Substantia nigra (tissue), 51 donors: ENCODE measurements at places on chromosomes 3 and 15.

GRCh38 chr15:32834156-32834555, 116.4 kb downstream of the GREM1 start:
- DNase-seq, result no peak

DNA sequence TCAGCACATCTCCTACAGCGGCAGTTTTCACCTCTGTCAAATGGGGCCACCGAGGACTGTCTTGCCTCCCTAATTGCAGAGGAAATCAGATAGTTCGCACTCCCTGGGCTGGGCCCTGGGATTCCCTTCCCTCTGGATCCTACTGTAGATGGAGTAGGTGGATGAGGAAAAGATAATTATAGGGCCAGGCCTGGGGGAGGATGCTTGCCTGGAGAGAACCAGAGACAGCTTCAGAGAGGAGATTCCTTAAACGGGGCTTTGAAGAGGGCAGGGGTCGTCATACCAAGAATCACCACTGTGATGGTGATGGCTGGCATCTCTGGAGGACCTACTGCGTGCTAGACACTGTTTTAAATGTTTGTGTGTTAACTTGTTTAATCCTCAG, 50.8 kb upstream of the SLC6A6 start:
- DNase-seq, result no peak

DNA sequence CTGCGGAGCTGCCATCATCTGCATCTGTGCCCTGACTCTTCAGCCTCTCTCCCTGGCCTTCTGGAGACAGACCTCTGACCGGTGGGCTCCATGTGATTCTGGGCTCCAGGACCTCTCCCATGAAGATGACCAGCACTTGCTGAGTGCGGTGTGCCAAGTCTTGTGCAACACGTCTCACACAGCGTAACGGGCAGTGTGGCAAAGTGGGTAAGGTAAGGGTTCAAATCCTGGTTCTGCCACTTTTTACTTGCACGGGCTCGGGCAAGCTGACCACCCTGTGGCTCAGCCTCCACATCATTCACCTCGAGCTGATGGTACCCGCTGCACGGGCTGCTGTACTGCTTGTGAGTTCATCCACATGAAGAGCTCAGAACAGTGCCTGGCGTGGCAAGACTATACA, 6.5 kb upstream of the SYNM start:
- DNase-seq, result no peak

- DNase-seq, result no peak
Measured at GRCh38 chr15:49361370-49361769, 61.7 kb upstream of the FGF7 start.

DNA sequence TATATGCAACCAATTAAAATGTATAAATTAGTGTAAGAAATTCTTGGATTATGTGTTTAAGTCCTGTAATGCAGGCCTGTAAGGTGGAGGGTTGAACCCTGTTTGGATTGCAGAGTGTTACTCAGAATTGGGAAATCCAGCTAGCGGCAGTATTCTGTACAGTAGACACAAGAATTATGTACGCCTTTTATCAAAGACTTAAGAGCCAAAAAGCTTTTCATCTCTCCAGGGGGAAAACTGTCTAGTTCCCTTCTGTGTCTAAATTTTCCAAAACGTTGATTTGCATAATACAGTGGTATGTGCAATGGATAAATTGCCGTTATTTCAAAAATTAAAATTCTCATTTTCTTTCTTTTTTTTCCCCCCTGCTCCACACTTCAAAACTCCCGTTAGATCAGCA, 65.4 kb upstream of the ACAD9 start:
- DNase-seq, result no peak

DNA sequence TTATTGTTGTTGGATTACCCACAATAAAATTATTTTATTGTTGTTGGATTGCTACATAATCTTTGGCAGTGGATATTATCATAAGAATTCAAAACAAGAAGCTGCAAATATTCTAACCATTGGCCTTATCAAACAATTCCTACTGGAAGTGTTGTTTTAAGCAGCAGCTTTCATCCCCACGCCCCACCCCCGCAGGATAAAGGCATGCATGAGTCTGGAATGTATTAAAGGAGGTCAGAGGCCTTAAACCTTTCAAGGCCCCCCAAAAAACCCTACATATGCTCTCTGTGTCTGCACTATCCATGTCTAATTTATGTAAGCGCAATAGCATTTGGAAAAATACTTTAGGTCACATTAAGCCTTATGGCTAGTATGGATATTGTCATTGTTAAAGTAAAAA, 23.1 kb downstream of the P3H2 start:
- no peak for DNase-seq

DNA sequence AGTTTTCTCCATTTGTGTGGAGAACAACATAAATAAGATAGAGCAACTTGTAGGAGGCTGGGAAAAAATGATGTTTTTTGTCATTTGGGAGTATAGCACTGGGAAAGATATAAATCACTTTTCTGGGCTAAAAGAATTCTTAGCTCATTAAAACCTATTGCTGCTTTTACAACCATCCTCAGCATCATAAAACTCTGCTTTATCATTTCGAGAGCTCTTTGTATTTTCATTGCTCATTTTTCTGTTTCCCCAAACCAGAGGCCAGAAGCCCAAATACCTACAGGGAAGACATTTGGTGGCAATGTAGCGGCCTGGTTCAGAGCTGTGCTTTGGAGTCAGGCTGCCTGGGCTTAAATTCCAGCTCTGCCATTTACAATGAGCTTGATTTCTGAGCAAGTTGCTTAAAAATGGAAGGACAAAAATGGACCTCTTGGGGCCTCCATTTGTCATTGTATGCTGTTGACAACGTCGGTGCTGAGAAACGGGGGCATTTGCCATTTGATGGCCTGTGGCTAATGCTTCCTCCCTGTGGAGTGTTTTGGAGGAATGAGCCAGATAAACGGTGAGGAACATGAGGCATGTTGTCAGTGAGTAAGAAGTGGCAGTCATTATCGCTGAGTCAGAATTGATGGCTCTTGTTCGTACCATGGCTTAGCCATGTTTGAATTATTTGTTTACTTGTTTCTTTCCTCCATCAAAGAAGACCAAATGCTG, 260.0 kb downstream of the EBLN2 start:
- DNase-seq, result no peak

GRCh38 chr3:73473181-73473897, 151.4 kb downstream of the PDZRN3 start:
- DNase-seq, result no peak

- peak; percentile 1 for DNase-seq
Measured at GRCh38 chr3:173785004-173785403, 387.5 kb downstream of the NLGN1 start.

DNA sequence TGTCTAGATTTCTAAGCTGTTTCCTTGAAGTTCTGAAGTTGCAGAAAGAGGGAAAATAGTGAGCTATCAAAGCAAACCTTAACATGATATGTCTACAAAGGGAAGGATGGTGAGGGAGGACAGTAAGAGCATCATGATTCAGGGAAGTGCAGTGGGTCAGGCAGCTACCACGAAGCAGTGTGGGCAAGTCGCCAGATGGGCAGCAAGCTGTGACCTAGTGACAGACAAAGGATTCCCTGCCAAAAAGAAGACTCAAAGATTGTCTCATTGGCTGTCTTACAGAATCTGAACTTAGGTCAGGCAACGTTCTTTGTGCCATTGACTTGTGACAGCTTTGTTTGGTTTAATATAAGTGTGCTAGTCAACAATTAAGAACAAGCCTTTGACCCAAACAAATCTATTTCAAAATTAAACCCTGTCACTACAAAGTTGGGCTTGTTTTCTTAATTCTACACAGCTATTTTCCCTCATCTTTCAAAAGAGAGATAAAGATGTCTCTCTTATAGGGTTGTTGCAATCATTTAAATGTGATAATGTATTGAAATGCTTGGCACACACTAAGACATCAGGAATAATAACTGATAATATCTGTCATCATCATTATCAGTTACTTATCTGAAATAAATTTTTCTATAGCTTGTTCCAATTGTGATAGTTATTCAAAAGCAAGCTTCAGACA, 153.3 kb downstream of the ECT2 start:
- DNase-seq, result no peak

GRCh38 chr3:171468296-171468906, 8.2 kb upstream of the TNIK start:
- DNase-seq, result no peak

DNA sequence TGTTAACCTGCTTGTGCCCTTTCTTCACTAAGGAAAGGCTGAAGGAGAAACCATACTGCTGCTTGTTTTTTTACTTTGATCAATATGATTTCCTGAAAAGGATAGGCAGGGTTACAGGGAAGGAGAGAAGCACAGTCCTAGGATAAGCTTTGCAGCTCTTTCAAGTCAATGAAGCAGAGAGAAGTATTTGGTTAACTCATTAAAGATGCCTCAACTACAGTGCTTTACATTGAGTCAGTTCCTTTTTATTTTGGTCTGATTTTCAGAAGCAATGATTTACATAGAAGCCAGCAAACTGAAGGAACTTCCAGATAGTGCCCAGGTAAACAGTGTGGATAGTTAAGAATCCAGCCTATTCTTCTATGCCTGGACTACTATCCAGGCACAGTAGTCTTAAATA, 64.8 kb downstream of the ARIH1 start:
- no peak for DNase-seq

- no peak for DNase-seq
Measured at GRCh38 chr15:33644304-33644703, 324.0 kb upstream of the CHRM5 start.

DNA sequence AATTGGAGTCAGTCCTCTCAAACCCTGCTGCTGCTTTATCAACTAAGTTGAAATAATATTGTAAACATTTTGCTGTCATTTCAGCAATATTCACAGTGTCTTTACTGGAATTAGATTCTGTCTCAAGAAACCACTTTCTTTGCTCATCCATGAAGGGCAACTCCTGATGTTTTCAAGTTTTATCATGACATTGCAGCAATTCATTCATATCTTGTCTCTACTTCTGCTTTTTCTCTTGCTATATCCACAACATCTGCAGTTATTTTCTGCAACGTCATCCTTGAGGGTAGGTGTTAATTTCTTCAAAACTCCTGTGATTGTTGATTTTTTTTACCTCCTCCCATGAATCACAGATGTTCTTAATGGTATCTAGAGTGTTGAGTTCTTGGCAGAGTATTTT, 181.6 kb downstream of the EPHA6 start:
- DNase-seq, result no peak
